Activated CD8-positive, alpha-beta memory T cell treated with anti-CD3 and anti-CD28 coated beads for 1 hour (primary cell): ENCODE measurements at places on chromosomes 5 and 9.

GRCh38 chr9:124008303-124008693 lies 3.3 kb upstream of the LHX2 start:
- DNase-seq = no peak

DNA sequence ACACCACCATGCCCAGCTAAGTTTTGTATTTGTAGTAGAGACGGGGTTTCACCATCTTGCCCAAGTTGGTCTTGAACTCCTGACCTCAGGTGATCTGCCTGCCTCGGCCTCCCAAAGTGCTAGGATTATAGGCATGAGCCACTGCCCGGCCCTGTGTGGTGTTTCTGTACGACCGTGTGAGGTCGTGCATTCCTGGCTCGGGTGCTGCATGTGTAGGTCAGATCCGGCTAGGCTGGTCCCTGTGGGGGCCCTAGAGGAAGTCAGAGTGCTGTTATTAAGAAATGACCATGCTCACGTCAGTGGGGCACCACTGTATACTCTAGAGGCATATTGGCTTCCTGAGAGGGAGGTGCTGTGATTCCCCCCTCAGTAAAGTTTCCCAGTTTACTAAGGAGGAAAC lies 13.7 kb downstream of the WNK2 start:
- DNase-seq = no peak

DNA sequence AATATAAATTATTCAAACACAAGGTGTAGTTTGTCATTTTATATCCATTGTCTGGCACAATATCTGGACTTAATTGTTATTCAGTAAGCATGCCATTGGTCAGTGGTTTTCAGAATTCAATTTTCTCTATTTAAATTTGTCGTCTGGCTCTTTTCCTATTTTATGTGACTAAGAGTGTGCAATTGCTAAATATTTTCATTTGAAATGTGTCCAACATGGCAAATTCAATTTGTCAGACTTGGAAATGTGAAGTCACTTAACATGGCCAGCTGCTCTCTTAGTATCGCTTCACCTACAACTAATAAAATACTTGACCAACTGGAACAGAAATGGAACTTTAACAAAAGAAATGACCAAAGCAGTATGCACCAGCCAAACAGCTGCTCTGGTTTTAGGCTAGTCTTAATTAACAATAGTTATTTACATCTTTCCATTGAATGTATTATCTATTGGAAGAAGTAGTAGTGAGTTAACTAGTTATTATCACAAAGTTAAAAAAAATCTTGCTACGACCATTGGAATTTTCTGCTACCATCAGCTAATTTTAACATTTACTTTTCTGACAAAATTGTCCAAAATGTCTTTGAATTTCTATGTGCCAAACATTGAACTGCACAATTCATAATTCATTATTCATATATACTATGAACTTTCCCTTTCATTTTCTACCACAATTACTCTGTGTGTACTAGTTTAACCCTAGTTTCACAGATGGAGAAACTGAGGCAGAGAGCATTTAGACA lies 720.7 kb upstream of the FAM174A start:
- no peak for DNase-seq

DNA sequence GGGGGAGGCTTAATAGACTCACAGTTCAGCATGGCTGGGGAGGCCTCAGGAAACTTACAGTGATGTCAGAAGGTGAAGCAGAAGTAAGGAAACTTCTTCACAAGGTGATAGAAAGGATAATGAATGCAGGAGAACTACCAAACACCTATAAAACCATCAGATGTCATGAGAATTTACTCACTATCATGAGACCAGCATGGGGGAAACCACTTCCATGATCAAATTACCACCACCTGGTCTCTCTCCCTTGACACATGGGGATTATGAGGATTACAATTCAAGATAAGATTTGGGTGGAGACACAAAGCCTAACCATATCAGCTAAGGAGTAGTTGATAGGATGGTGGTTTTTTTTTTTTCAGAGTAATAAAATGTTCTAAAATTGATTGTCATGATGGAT lies 201.8 kb downstream of the CDH12 start:
- DNase-seq = no peak

DNA sequence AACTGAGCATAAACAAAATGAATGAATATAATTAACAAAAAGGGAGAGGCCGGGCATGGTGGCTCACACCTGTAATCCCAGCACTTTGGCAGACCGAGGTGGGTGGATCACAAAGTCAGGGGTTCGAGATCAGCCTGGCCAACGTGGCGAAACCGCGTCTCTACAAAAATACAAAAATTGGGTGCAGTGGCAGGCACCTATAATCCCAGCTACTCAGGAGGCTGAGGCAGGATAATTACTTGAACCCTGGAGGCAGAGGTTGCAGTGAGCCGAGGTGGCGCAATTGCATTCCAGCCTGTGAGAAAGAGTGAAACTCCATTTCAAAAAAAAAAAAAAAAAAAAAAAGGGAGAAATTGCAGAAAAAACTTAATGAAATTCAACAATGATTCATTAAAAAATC lies 839.3 kb upstream of the CTNND2 start:
- no peak for DNase-seq

GRCh38 chr9:136546697-136547501 lies 1.1 kb upstream of the NOTCH1 start:
- peak; percentile 45 for DNase-seq

DNA sequence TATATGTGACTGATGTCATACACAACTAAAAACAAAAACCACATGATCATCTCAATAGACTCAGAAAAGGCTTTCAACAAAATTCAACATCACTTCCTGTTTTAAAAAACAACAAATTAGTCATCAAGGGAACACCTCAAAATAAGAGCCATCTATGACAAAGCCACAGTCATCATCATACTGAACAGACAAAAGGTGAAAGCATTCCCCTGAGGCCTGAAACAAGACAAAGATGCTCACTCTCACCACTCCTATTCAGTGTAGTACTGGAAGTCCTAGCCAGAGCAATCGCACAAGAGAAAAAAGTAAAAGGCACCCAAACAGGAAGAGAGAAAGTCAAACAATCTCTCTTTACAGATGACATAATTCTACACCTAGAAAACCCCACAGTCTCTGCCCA lies 893.5 kb upstream of the EDIL3 start:
- DNase-seq = no peak

DNA sequence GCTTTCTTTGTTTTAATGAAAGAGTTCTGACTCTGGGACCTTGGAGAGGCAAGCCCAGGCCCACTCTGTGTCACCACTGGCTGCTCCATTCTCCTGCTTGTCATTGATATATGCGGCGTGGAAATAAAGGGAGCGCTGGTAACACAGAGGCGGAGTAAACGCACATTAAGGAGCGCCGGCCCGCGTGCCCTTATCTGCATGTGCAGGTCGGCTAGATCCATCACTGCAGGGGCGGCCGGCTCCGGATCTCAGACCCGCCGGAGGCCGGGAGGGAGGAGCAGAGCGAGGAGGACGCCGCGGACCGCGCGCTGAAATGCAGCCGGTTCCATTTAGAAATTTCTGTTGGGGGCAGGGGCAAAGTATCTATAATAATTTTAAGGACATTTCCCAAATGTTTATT lies 70.8 kb downstream of the MRPL36 start:
- no peak for DNase-seq

GRCh38 chr9:35903049-35903448 lies 3.0 kb upstream of the HRCT1 start:
- DNase-seq = no peak

DNA sequence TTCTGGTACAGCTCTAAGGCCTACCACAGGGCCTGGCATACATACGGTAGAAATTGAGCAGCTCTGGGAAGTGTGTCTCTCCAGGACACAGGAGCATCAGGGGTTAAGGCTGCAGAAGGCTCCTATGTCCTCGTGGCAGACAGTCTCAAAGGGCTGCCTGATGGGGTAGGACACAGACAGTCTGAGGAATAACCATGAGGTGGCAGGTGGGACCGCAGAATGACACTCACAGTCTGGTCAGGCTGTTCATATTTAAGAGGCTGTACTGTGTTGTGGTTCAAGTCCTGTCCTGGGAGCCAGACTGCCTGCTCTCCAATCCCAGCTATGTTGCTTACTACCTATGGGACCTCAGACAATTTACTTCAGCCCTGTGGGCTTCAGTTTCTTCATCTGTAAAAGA lies 217.1 kb downstream of the TRIM32 start:
- no peak for DNase-seq

DNA sequence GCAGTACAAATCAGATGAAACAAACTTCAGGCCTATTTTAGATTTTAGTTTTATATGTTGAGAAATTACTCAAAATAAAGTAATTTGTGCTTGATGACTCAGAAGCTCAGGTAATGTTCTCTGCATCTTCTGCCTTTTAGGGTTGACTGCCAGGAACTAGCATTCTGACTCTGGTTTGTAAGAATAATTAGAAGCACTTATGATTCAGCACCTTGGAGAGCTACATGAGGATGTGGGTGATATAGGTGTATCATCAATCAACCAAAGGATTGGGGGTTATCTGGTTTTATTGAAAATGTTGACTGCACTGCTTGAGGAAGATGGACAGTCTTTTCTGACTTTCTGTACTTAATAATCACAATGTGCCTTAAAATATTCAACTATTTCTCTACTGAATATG lies 118.7 kb upstream of the SGCD start:
- DNase-seq = no peak

- DNase-seq = no peak
Observed at GRCh38 chr5:42306287-42306686, 117.0 kb upstream of the GHR start.

DNA sequence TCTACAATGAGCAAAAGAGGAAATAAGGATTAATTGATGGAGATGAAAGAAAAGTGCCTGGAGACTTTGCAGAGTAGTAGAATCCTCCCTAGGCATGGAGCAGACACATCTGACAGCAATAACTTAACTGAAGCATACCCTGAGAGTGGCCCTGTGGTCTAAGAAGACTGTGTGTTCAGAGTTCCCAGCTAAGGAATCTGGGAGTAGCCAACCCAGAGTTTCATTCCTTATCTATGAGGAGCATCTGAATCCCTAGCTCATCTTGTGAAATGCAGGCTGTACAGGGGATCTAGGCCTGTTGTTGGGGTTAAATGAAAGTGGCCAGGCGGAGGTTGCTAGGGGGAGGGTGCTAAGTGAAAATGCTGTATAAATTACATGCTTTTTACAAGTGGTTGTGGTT lies 233.1 kb upstream of the FBXL7 start:
- no peak for DNase-seq

- no peak for DNase-seq
Observed at GRCh38 chr5:150641006-150641570, 628 bp downstream of the SYNPO start.

DNA sequence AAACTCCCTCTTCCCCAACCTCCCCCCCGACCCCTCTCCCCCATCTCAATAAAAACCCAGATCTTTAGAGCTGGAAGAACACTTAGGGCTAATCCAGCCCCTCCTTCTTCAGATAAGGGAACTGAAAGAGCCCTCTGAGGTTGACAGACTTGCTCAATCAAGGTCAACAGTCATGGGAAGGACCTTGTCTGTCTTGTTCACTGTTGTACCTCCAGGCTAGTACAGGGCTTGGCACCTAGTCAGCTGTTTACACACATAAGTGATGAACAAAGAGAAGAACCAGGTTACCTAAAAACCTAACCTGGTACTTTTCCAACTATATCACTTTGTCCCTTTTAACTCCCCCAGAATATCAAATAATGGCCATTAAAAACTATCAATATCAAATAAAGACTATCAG lies 2.4 kb downstream of the TTC39B start:
- no peak for DNase-seq

GRCh38 chr5:76791461-76791860 lies 27.4 kb upstream of the F2RL1 start:
- DNase-seq = no peak

- no peak for DNase-seq
Observed at GRCh38 chr5:171355302-171355724, 32.3 kb upstream of the NPM1 start.

DNA sequence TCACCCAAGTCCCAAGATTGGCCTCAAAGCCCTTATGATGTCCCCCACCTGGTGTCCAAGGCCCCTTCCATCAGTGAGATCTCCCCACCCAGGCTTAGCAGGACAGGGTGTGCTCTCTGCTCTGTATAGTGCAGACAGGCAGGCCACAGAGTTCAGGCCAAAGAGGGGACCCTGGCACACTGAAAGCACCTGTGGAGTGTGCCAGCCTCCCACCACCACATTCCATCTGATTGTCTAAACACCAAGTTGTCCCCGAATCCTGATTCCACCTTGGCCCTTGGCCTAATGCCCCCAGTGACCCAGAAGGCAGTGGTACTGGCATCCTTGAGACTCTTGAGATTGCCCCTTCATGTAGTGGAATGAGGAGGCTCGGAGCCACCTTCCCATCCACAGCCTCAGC lies 5.4 kb downstream of the SPINK4 start:
- no peak for DNase-seq

GRCh38 chr5:71652349-71652748 lies 65.2 kb downstream of the MCCC2 start:
- DNase-seq = no peak

- peak; percentile 18 for DNase-seq
Observed at GRCh38 chr5:42949348-42950115, 90.6 kb downstream of the ANXA2R start.
